GM06990 (cell line): ENCODE measurements at places on chromosomes 6 and 20.

- no peak for DNase-seq
These were observed 150.8 kb downstream of the SOX4 start for GRCh38 chr6:21744331-21744730.

GRCh38 chr6:33744001-33744848 lies 2.5 kb downstream of the IP6K3 start:
- peak; percentile 31 for DNase-seq

- DNase-seq, result no peak
These were observed 67.8 kb upstream of the CITED2 start for GRCh38 chr6:139442188-139442671.

GRCh38 chr6:167806061-167806700 lies 20.5 kb upstream of the AFDN start:
- no peak for DNase-seq

GRCh38 chr20:58268936-58269619 lies 40.4 kb upstream of the RAB22A start:
- DNase-seq, result no peak

DNA sequence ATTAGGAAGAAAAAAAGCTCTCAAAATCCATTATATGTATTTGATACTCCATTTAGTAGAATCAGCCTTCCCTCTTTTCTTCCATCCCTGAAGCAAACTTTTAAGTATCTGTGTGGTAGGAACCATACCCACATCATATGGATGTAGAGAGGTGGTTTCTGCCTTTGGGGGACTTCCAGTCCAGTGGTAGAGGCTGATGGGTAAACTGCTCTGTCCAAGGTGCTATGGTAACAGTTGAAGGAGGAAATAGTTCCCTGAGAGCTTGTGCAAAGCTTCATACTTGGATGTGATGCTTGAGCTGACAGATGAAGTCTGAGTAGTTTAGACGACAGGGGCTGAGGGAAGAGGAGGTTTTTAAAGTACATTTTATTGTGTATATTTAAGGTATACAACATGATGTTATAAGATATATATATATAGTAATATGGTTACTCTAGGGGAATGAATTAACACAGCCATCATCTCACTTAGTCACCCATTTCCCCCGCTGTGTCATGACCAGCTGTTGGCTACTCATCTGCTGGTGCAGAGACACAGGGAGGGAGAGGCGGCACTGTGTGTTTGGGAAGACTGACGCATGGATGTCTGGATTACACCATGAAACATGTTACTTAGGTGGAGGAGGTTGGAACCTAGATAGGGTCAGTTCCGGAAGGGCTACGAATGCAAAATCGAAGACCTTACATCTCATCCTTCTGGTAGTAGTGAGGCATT lies 185.2 kb downstream of the FARS2 start:
- no peak for DNase-seq
